ENCODE measurements at places on chromosomes 2 and 18. TPM values are rescaled to one million over a fixed set of nuclear protein-coding genes. Genes with fewer than 3 reads are reported as not detected.

CXCR4 gene
- 30.0 TPM for polyA plus RNA-seq

C2orf78 gene
- not detected for polyA plus RNA-seq

CAPN14 gene
- polyA plus RNA-seq: 0.09 TPM

TMSB10 gene
- polyA plus RNA-seq: 1,153 TPM

TFCP2L1 gene
- polyA plus RNA-seq: 0.22 TPM

CRYGC gene
- not detected for polyA plus RNA-seq

ABI2 gene
- polyA plus RNA-seq: 35.3 TPM

TNS1 gene
- 142 TPM for polyA plus RNA-seq

MYO3B gene
- polyA plus RNA-seq: 0.06 TPM

MSTN gene
- 43.1 TPM for polyA plus RNA-seq

GPR45 gene
- polyA plus RNA-seq: not detected

All from hindlimb muscle (tissue), 1 donor.